Activated CD4-positive, CD25-positive, alpha-beta regulatory T cell treated with anti-CD3 and anti-CD28 coated beads, Interleukin-2, amount 50 U/mL, for 72 hours (primary cell): ENCODE measurements at places on chromosomes 13 and 19.

GRCh38 chr13:28120317-28120716 lies 18.0 kb upstream of the PAN3 start:
- no peak for DNase-seq

DNA sequence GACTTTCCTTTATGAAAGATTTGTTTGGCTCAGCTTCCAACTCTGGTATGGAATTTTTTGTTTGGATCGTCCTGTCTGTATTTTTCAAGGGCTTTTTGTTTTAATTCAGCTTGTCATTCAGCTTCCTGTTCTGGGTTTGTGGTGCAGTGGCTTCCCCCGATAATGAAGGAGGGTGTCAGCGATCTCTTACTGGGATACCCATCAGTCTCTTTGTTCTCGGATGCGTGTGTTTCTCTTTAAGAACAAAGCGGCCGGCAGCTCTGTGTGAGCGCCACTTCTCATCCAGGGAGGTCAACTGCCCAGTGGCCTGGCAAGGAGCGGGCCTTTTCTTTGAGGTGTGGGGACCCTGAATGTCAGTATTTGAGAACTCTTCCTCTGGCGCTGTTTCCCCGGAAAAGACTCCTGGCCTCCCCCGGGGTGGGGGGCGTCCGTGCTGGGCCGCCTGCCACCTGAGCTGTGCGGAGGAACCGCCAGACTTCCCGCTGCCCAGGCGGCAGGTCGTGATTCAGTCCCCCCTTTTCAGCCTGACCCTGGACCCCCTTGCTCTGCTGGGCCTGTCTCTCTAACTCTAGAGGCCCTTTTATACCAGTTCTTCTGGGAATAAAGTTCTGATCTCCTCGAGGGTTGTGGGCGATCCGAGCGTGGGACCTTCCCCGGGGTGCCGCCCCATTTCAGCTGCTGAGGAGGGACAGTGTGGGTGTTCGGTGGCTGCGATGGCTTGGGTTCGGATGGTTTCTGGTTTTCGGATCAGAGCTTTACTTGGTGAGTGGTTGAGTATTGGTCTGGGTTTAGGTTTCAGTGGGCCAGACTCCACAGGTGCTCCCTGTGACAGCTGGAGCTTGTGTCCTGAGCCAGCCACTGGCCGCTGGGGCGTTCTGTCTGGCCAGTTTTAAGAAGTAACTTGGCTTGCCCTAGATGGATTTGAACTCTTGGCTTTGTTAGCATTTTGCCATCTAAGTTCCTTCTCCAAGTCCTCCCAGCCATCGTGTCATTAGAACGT lies 3.4 kb downstream of the SF3A2 start:
- no peak for DNase-seq

- no peak for DNase-seq
These were observed 17.7 kb upstream of the UPF1 start for GRCh38 chr19:18814063-18814462.

- no peak for DNase-seq
These were observed 1312.4 kb downstream of the PCDH9 start for GRCh38 chr13:65917731-65918130.

DNA sequence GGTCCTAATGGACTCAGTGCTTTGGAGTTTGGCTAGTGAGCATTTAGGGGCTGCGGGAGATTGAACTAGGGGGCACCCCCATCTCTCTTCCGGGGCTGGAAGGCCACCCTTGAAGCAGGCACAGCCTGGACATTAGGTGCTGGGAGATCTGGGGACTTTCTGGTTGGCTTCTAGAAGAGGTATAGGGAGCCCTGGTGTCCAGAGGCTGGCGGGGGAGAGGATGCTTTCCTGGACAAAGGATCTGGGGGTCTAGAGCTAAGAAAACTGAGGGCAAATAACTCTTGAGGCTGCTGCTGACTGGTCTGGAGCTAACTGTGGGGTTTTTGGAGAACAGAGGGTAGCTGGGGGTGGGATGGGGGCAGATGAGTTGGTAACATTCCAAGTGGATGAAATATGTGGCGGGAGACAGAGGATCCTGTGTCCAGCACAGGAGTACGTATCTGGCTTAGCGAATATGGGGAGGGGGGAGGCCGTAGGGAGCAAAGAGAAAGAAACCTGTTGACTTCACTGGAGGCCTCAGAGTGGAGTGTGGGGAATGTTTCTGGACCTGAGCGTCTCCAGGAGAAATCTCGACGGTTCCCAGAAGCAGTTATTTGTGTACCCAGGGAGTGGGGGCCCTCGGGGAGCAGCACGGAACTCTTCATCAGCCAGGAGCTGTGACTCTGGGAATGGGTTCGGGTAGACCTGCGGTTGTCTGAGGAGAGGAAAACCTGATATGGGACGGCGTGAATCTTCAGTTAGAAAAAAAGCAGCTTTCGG lies 1.4 kb downstream of the HNRNPUL1 start:
- DNase-seq: no peak
